ENCODE measurements at places on chromosomes 4 and X.

GRCh38 chr4:153643406-153644383 lies 40.4 kb upstream of the TLR2 start:
- peak; percentile 73 for DNase-seq

- DNase-seq: no peak
Observed at GRCh38 chr4:155187989-155188388, 20.4 kb upstream of the NPY2R start.

DNA sequence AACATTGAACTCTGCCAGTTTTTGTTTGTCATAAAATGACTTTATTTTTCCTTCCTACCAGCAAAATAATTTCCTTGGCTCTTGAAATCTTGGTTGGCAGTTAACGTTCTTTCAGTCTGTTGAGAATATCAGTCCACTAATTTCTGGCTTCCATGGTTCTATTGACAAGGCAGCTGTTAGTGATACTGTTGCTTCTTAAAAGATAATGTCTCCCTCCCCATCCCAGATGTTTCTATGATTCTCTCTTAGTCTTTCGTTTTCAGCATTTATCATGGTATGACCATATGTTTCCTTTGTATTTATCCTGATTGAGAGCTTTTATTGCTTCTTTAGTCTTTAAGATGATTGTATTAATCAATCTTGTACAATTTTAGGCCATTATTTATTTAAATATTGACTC lies 81.1 kb upstream of the STK26 start:
- DNase-seq: no peak

GRCh38 chr4:8854016-8854415 lies 17.6 kb downstream of the HMX1 start:
- no peak for DNase-seq

- DNase-seq: no peak
Observed at GRCh38 chrX:70479922-70480659, 35.5 kb downstream of the DLG3 start.

- DNase-seq: no peak
Observed at GRCh38 chr4:184896868-184897715, 71.3 kb upstream of the ACSL1 start.

GRCh38 chrX:34848281-34848680 lies 94.3 kb upstream of the FAM47B start:
- no peak for DNase-seq

- no peak for DNase-seq
Observed at GRCh38 chr4:25301471-25301870, 11.1 kb upstream of the ZCCHC4 start.

- DNase-seq: peak; percentile 28
Observed at GRCh38 chr4:158895797-158896576, 127.2 kb downstream of the FNIP2 start.

DNA sequence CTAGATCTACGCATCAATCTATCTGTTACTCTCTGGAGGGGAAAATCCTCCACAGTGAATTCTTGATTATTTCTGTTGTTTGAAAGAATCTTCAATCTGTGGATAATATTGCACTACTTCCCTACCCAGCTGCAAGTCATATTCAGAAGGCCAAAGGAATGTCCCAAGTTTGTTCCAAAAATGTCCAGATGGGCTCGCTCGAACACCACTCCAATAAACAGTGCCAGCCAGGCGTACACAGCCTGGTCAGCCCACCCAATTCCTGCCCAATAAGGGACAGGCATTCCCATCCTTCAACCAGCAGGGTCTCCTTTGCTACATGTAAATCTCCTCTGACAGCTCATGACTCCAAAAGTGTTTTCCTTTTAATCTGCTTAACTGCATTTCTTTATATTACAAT lies 80.7 kb upstream of the GPM6B start:
- DNase-seq: no peak

GRCh38 chr4:137474711-137475301 lies 57.5 kb downstream of the PCDH18 start:
- peak; percentile 5 for DNase-seq

DNA sequence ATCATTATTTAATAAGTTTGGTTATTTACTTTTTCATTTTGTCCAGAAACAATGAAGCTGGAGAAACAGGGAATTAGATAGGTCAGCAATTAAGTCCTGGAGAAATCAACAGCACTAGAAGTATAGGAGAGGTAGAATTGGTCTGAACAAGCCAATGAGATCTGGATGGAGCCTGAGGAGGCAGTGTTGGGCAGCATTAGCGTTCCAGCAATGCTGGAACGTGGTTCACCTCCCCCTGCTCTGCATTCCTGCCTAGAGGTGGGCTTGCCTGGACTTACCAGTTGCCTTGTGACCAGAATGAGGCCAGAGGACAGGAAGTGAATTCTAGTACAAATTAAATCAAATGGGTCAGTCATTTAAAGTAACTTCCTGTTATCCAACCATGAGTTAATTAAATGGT lies 4.6 kb downstream of the RASSF6 start:
- no peak for DNase-seq

All from HTR-8/SVneo (cell line).